MG63 (cell line): ENCODE measurements at places on chromosomes 7 and 10. TPM values are rescaled to one million over a fixed set of nuclear protein-coding genes. Genes with fewer than 3 reads are reported as not detected.

GRCh38 chr10:48466611-48467240 is 138.1 kb downstream of the ARHGAP22 start:
- no peak for DNase-seq

- no peak for DNase-seq
These were observed 210.4 kb upstream of the IMMP2L start for GRCh38 chr7:111772716-111773115.

GRCh38 chr10:95683966-95684365 is 9.8 kb downstream of the TCTN3 start:
- no peak for DNase-seq

HOXA4 gene
- total RNA-seq, result 1.5 TPM in 1 of 2 replicates, not detected in the other

SFTPA1 gene
- not detected in 2 replicates for total RNA-seq

DNA sequence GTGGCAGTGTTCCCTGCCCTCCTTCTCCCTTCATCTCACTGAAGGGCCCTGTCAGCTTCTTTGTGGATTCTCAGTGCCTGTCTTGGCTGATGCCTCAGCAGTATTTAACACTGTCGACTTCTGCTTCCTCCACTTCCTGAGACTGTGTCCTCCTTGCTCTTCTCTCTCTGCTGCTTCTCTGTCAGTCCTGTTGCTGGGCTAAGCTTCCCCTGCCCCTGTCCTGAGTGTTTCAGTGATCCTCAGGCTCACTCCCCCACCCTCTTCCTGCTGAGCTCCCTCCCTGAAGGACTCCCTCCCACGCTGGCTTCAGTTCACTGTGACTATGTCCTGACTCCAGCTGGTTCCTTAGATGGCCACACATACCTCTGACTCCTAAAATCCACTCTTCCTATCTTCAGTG is 64.9 kb downstream of the CREM start:
- DNase-seq, result no peak

ELOVL3 gene
- total RNA-seq, result 0.15 TPM in 1 of 2 replicates, not detected in the other

ANKRD22 gene
- not detected in 2 replicates for total RNA-seq

DNA sequence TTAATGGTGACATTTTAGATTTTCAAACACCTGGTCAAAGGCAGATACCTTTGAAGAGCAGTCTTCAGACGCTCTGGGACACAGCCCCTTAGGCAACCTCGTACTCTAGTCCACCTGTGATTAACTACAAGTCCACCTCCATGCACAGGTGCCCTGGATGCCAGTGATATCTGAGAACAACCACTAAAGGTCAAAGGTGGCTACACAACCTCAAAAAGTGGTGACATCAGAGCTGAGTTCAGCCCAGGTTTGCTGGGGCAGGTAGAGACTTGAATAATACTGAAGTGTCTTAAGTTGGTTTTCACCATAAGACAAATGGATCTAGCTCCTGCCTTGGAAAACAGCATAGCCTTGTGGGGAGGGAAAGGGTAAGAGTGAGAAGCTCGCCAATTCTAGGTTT is 143.4 kb upstream of the ADO start:
- DNase-seq, result no peak
